ENCODE measurements at places on chromosomes 16 and 17.

GRCh38 chr16:57986196-57986595 lies 14.3 kb downstream of the ZNF319 start:
- no peak for DNase-seq

DNA sequence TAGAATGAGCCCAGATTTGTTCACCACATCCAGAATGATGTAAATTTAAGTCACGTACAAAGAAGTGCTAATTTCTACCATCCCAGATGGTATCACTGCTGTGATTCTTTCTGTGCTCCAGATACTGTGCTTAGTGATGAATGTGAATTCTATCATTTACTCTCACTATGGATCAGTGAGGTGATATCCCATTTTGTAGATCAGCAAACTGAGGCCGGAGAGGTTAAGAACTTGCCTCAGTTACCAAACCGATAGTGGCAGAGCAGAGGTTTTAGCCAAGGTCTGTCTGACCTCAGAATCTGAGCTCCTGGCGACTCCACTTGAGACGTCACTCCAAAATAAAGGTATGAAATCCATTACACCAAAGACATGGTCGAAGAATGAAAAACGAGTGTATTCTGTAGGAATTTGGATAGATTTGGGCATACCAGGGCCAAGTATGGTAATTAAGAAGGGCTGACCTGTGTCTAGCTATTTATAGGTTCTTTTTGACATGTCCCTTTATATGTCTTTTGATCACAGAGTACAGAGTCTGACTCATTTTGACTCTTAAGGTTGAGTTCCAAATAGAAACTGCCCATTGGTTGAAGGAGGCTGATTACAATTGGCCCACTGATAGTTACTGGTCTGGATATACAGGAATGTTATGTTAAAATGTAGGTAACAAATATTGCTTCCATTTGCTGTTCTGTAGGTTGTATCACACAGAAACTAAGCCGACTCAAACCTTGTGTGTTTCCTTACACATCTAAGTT lies 10.0 kb downstream of the MAP2K6 start:
- no peak for DNase-seq

DNA sequence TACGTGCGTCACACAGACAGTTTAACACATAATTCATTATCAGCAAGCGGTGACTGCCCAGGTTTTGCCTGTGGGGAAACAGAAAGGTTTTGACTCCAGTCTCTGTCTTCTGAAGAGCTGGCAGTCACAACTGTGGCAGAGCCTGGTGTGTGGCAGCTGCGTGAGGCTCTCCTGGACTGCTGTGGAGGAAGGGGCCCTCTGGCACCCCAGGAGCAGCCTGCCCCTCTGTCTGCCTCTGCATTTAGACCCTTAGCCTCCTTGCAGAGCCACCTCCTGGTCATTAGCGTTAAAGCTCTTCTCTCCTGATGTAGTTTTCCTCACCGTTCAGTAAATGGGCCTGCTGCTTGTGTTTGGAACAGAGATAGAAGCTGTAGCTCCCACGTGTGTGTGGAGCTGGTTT lies 10.9 kb downstream of the RAB40C start:
- no peak for DNase-seq

DNA sequence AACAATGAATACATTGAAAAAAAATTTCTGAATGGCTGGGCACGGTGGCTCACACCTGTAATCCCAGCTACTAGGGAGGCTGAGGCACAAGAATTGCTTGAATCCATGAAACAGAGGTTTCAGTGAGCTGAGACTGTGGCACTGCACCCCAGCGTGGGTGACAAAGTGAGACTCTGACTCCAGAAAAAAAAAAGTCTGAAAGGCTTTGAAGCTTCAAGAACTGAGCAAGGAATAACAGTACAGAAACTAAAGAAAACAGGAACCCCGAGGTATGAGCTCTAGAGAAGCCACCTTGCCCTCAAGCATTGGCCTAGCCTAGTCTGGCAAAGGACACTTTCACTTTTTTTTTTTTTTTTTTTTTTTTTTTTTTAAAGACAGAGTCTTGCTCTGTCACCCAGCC lies 45.0 kb downstream of the TEX2 start:
- no peak for DNase-seq

DNA sequence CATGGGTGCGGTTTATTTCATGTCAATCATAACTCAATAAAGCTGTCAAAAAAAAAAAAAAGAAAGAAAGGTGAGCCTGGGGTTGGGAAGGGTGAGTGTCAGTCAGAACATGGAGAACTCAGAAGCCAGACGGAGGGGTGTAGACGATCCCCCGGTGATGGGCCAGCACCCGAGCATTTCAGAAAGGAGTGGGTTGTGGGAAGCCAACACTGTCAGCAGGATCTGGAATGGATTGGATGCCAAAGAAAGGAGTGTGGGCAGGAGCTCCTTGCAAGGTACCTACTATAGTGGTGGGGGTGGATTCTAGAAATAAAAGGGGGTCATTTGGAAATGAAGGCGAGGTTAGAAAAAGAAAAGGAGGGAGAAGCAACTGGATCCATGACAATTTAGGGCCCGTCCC lies 19.8 kb upstream of the SCIMP start:
- no peak for DNase-seq

- no peak for DNase-seq
Measured at GRCh38 chr17:29358416-29358815, 31.7 kb upstream of the TAOK1 start.

- DNase-seq: no peak
Measured at GRCh38 chr17:21218831-21219380, 4.9 kb upstream of the TMEM11 start.

DNA sequence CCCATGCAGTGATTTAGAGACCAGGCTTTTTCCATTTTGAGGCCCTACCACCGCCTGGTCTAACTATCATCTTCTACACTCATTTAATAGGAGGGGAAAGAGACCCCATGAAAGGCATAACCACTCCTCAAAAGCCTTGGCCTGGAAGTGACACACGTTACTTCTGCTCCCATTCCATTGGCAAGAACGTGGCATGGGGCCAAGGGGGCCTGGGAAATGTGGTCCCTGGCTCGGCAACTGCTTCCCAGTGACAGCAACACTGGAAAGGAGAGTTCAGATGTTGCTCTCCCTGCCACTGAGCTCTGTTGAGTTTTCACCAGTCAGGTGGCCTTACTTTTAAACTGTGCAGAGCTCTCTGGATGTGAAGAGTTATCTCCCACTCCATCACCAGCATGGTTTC lies 45.2 kb upstream of the MAP3K14 start:
- DNase-seq: no peak

GRCh38 chr17:65228734-65229620 lies 91.8 kb downstream of the RGS9 start:
- DNase-seq: no peak
